Adipocyte (in vitro differentiated cells): ENCODE measurements at places on chromosomes 3 and 15.

GRCh38 chr3:195565716-195566115 is 18.0 kb downstream of the APOD start:
- DNase-seq: no peak

DNA sequence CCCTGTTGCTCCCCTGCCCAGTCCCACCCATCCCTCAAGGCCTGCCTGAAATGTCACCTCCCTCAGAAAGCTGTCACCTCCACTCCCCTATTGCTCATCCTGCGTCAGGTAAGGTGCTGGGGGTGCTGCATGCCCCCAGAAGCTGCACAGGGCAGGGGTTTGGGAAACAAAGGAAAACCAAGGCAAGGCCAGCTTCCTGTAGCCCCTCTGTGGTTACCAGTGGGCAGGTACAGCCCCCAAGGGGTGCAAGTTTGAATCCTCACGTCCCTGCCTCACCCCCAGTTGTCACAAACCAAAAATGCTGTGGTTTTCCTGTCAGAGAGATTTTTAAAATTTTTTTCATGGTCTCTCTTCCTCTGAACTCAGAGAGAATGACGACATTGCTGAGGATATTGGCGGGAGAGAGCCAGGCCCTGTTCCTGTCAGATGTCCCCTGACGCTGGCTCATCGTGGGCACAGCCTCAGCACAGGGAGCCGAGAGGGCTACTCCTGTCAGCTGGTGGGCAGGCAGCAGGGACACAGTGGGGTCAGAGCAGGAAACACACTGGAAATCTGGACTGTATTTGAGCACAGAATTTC is 27.0 kb downstream of the PSTPIP1 start:
- peak; percentile 57 for DNase-seq

GRCh38 chr15:29065571-29065970 is 179.8 kb downstream of the APBA2 start:
- DNase-seq: no peak

DNA sequence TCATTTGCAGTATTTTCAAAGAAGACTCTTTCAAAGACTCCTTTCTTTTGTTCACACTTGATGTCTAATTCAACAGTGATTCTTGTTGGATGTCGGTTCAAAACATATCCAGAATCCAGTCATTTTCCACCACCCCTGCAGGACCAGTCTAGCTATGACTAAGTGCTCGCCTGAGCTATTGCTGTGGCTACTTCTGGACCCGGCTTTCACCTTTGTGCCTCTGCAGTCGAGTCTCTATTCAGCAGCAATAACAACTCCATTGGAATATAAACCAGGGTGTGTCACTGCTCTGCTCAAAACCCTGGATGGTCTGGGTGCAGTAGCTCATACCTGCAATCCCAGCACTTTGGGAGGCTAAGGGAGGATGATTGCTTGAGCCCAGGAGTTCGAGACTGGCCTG is 55.0 kb downstream of the PRICKLE2 start:
- no peak for DNase-seq

GRCh38 chr3:118001380-118001779 is 1033.3 kb downstream of the IGSF11 start:
- DNase-seq: peak; percentile 3

- DNase-seq: no peak
These were observed 40.5 kb upstream of the CCK start for GRCh38 chr3:42306499-42306898.

GRCh38 chr3:46866720-46867549 is 3.7 kb upstream of the MYL3 start:
- peak; percentile 89 for DNase-seq

- no peak for DNase-seq
These were observed 43.3 kb upstream of the ZNF385D start for GRCh38 chr3:21794291-21794690.
